NCI-H1930 (cell line): ENCODE measurements at places on chromosomes 7 and 10.

DNA sequence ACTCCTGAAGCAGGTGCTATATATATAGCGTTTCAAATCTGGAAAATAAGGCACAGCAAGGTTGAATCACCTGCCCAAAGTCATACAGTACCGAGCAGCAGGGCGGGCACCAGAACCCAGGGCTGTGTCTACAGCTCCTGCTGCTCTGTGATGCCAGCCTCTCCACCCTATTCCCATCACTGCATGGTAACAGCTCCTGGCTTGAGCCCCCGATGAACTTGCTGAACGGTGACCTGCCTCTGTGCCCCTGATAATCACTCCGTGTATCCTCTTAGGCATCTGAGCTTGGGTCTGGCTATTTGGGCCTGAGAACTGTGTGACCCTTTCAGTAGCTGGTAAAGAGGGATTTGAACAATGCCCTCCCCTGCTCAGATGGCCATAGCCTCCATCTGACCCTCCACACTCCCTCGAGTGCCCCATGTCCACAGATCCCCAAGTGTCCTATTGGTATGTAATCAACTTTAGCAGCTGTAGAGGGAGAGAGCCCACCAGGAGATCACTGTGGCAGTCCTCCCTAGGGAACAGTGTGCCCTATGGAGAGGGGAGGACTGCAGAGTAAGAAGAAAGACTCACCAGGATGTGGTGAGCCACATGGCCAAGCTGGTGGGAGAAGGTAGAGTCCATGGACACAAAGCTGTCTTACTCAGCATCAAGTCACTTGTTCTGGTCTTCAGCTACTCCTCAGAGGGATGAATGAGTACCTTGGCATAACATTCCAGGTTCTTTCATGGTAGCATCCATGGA lies 1.1 kb upstream of the ARHGAP22 start:
- DNase-seq: no peak

- no peak for DNase-seq
Observed at GRCh38 chr7:158840604-158841003, 11.3 kb upstream of the ESYT2 start.

DNA sequence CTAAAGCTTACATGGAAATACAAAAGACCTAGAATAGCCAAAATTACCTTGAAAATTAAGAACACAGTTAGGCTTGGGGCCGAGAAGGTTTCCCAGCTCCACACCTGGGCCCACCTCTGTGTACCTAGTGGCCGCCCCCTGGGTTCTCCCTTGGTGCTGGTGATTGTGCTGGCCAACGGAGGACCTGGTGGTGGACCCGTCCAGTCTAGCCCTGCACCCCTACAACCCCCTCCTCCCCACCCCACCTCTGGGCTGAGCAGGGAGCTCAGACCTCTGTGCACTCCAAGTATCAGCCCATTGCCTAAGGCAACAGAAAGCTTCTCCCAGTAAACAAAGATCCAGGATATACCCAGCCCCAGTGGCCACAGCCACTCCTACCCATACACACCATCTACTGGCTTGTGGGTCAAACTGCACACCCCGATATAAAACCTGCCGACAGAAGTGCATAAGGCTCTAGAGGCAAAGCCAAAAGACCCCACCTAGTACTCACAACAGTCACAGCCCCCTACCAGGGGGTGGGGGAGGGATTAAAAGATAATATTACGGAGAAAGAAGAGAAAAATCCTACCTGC lies 105.0 kb upstream of the DIP2C start:
- no peak for DNase-seq

- DNase-seq: no peak
Observed at GRCh38 chr10:119292968-119293760, 85.8 kb downstream of the GRK5 start.

DNA sequence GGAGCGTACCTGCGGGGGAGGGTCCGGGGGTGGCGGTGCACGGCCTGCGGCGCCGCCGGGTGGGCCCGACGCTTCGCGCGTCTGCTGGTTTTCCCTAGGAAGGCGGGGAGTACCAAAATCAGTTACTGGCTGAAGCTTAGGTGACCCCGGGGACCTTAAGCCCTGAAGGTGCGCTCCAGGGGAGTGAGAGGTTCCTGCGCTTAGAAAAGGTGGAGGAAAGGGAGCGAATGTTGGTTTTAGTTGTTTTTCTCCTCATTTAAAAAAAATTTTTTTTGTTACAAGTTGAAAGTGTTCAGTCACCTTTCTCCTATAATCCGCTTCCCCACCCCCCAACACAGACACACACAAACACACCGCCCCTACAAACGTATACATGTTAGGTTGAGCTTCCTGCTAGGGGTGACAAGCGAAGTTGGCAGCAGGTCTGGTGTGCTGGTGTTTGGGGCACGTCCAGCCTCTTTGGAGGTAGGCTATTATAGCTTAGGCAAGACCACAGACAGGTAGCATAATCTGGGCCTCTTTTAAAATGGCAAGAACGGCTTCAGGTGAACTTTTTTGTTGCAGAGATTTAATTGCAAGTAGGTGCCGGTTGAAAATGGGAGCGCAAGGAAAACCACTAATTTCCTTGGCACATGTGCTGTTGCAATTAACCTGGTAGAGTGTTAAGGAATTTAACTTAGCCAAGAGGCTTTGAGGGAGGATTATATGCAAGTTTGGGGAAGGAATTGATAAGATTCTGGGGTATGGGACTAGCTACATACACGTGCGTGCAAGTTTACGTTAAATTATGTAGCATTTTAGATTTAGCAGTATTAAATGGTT lies 945 bp downstream of the ADD3 start:
- DNase-seq: peak; percentile 23

DNA sequence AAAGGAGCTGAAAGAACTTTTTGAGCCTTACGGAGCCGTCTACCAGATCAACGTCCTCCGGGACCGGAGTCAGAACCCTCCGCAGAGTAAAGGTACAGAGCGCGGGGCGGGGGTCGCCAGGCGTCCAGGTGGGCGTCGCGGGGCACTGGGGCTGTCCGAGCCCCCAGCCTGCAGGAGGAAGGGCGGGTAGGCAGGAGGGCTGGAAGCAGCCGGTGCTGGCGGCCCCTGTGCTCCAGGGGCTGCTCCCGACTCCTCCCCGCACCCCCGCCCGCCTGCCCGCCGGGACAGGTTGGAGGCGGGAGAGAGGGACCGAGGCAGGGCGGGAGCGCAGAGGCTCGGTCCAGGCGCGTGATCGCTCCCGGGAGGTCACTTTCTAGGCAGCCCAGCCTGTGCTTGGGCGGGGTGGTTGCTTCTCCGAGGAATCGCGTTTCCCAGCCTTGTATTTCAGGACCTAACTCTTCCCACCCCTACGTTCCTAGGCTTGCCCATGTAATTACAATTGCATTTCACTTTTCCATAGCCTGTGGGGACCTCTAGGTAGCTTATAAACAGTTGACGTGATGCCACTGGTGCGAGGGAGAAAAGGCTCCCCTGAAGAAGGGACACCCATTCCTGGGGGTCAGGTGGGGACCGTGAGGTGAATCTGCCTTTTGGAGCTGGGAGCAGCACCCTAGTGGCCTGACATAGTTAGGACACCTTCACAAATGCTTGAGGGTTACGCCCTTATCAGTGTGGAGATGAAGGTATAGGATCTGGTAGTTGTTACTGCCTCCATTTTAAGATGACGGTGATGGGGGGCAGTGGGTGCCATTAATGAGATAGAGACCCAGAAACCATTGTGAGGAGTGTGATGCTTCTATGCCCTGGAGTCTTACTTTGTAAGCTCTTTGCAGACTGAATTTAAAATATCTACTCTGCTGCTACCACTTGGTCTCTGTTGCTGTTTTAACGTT lies 148.2 kb downstream of the CELF2 start:
- no peak for DNase-seq

- DNase-seq: no peak
Observed at GRCh38 chr10:24360282-24361127, 151.6 kb downstream of the KIAA1217 start.

DNA sequence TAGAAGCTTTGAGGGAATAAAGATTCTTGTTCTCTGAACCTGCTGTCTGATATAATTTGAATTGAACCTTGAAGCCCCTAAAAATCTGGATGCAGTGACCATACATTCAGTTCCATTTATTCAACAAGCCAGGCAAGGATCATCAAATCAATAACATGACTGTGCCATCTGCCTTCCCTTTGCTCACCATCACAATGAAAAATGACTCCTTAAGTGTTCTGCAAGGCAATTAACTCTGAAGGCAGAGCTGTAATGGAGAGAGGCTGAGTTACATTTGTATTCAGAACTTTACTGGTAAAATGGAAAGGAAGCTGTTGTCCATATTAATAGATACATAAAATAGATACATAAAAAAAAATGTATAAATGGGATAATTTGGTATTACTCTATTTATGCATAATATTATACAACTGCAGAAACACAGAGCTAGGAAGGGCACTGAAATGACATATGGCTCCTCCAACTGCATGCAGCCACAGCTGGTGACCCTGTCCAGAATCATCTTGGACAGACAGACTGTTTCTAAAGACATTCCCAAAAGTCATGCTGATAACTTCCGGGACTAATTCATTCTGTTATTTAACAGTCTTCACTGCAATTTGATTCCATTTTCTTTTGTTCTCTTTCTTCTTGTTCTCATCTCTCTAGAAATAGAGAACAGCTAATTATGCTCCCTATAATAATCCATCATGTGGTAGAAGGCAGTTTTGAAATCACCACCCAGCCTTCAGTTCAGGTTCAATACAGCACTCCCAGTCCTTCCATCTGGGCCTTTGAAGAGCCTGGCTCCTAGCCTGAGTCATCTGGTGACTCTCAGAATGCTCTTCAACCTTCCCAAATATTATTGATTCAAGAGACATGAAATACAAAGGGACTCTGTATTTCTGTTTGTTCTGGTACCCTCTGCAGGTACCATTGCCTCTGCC lies 412.6 kb downstream of the GFRA1 start:
- no peak for DNase-seq
